Activated CD4-positive, alpha-beta T cell treated with anti-CD3 and anti-CD28 coated beads, Interleukin-2, Interleukin-4, amounts not matched to agents 100 ng/mL and 50 ng/mL, durations not matched to agents 16 hours and 8 hours (primary cell): ENCODE measurements at places on chromosomes 7 and 10.

GRCh38 chr7:256461-256940 is 33.5 kb upstream of the FOXL3 start:
- DNase-seq: no peak

- DNase-seq: no peak
Observed at GRCh38 chr10:71679425-71679824, 40.2 kb downstream of the C10orf105 start.

- DNase-seq: no peak
Observed at GRCh38 chr10:3491571-3491970, 293.4 kb downstream of the KLF6 start.

- no peak for DNase-seq
Observed at GRCh38 chr10:34430685-34431084, 384.4 kb downstream of the PARD3 start.

DNA sequence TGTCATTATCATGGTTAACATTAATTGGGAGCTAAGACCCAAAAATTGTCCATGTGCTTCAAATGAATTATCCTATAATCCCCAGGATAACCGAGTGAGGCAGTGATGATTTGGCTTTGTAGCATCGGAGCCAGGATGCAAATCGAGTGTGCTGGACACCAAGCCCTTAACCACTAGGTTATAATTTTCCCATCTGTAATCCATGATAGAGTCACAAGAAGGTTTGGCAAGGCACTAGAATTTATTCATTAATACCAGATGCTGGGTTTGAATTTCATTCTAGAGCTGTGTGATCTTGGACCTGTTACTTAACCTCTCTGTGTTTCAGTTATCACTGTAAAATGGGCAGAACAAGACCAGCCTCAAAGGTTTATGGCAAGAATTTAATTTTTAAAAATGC is 21.0 kb upstream of the ITGB1 start:
- DNase-seq: no peak

DNA sequence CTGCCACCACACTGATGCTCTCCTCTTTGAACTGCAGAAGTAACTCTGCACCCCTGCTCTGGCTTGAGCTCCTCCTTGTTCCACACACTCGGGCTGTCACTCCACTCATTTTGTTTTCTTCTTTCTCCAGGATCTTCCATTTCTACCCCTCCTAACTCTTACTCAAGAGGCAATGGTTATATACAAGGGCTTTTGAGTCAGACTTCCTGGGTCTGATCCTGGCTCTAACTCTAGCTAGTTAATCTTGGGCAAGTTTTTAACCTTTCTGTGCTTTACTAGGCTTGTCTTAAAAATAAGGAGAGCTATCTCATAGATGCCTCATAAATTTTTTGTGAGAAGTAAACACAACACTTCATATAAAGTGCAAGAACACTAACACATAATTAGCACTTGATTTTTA is 45.3 kb upstream of the GNAI1 start:
- DNase-seq: no peak

DNA sequence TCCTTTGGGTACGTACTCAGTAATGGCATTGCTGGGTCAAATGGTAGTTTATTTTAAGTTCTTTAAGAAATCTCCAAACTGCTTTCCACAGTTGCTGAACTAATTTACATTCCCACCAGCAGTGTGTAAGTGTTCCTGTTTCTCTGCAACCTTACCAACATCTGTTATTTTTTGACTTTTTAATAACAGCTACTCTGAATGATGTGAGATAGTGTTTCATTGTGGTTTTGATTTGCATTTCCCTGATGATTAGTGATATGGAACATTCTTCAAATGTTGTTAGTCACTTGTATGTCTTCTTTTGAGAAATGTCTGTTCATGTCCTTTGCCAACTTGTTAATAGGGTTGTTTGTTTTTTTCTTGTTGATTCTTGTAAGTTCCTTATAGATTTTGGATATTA is 558.9 kb downstream of the SH2D4B start:
- DNase-seq: no peak

GRCh38 chr7:135717693-135718092 is 10.3 kb downstream of the SLC13A4 start:
- DNase-seq: no peak

DNA sequence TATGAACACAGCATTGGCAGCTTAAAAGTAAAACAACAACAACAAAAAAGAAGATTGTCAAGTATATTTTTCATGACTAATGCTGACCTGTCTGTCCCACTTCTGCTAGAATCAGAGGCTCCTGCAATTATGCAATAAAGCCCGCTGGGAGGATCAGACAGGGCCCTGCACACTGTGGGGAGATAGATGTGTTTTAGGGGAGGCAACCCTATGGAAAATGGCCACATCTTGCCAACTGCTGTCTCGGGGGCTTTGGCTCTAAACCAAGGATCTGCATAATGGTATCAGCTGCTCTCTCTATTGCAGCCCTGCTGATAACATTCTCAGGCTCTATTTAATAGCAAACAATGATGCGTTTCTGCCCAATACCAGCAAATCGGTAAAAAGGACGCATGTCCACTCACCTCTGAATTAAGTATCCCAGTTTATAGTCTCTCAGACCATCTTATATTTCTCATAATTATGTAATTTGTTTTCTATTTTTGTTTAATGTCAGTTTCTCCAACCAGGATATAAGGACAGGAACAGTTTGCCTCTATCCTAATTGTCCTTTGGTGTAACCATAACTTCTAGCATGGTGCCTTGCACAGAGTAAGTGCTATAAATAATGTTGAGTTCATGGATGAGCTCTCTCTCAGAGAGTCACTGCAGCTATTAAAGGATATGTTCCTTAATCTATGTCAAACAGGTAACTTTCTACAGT is 15.3 kb upstream of the PRKAR2B start:
- no peak for DNase-seq

GRCh38 chr7:155956977-155957376 is 144.7 kb upstream of the SHH start:
- no peak for DNase-seq

- peak; percentile 85 for DNase-seq
Observed at GRCh38 chr7:38232502-38233366, 40.7 kb downstream of the TARP start.

DNA sequence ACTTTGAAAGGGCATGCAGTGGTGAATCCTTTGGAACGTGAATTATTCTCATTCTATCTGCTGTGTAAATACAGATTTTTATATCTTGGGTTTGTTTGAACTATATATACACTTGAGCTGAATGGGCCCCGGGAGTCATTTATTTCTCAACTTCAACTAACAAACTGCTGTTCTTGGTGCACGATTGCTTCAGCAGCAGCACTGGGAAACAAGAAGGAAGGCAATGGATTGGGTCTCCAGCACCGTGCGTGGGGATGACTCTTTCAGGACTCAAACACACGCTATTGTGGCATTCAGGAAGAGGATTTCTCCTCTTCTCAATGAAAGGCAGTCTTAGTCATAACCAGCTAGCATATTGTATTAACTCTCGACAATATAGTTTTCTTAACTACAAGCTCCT is 226.0 kb upstream of the NFE2L3 start:
- no peak for DNase-seq

DNA sequence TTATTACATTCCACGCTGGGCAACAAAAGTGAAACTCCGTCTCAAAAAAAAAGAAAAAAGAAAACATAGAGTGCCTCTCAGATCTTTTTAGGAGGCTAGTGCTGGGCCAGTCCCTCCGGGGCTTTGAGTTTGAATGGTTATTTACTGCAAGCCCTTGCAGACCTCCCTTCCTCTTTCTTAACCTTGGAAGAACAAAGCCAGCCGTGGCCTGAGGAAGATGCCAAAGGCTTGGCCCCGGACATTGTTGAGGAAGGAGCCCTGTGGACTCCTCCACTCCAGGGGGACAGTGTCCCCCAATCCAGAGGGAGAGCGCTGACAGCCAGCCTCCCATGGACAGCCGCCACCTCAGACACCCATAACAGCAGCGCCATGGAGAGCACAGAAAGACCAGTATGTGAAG is 5.0 kb downstream of the TSPAN33 start:
- DNase-seq: no peak

GRCh38 chr7:18685971-18686370 is 190.4 kb downstream of the HDAC9 start:
- DNase-seq: no peak

DNA sequence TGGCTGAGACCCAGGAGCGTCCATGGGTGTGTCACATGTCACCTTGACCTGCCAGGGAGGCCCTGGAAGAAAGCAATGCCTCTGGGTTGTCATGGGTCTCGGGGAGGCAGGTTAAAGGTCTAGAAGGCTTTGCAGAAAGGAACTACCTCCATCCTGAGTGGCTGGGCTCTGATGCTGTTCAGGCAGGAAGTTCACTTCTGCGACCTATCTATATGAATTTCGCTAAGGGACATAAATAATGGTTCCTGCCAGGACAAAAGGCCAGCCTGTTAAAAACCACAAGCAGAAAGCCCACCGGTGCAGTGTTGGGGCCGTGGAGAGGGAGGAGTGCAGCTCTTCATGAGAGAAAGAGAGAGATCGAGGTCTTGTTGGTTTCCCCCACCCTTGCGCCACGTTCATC is 182.9 kb downstream of the PTPN20 start:
- DNase-seq: no peak

DNA sequence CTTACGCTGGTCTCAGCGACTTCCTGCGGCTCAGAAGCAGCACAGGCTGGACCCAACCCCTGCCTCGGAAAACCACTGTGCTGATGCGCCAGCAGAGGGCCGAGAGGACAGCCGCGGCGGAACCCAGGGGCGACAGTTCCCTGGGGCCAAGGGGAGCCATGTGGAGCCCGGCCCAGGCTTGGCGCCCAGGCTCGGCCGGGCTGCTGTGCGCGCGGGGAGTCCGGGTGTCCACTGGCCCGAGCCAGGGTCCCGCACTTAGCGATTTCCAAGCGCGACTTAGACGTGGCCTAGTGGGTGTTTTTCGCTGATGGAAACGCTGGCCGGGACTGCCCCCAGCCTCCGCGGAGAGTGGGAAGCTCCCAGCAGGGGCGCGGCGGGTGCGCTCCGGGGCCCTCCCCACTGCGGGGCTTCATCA is 18.6 kb upstream of the ZNF32 start:
- no peak for DNase-seq

GRCh38 chr10:99393036-99393435 is 37.4 kb downstream of the GOT1 start:
- DNase-seq: no peak

DNA sequence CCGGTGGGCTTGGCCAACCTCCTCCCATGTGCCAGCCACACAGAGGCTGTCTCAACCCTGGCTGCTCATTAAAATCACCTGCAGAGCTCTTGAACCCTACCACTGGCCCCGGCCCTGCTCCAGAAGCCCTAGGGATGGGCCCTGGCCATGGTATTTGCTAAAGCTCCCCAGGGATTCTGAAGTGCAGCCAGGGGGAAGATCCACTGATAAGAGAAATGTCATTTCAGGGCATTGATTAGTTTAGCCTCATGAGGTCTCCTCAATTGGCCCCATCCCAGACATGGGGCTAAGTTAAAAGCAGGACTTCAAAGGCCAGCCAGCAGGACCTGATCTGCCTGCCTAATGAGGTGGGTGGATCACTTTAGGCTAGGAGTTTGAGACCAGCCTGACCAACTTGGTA is 65.2 kb downstream of the ABRAXAS2 start:
- DNase-seq: no peak

DNA sequence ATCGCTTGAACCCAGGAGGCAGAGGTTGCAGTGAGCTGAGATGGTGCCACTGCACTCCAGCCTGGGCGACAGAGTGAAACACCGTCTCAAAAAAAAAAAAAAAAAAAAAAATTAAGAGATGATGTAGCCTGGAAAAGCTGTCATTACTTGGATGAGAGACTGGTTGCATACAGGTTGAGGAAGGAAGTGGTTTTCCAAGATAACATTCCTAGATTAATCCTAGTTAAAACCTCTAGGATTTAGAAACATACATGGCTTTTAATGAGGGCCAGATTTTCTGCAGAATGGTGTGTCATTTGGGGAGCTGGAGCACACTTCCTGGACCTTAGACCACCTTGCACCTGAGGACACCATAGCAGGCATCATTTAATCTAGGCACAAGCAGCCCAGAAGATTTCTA is 17.8 kb downstream of the VWA2 start:
- DNase-seq: no peak

DNA sequence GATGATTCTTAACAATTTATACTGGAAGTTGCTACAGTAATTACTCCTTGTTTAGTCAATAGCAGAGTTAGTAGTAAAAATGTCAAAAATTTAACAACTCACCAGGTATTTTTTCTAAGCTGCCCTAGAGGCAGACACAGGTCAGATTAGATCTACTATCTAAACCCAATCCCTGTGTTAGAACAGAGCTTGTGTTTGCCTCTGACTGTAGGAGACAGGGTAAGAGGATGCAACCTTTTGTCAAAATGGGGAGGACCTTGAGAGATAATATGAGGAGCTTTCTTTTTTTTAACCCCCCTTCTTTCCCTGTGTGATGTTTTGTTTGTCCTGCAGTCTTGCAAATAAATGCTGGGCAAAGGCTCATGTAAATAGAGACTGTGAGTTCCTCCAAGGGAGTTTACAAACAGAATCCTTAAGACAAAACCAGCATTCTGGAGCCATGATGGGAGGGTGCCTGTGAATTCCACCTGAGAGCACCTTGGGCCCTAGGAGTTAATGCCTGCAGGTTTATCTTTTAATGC is 353.1 kb downstream of the GATA3 start:
- DNase-seq: no peak

DNA sequence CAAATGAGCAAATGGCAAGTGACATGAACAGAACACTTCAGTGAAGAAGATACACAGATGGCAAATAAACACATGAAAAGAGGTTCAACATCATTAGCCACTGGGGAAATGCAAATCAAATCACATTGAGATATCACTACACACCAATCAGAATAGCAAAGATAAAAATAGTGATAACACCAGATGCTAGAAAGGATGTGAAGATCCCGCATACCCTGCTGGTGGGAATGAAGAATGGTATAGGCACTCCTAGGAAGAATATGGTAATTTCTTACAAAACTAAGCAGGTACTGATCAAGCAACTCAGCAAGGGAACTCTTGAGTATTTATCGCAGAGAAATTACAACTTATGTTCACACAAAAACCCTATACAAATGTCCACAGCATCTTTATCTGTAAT is 11.2 kb downstream of the LAMB4 start:
- no peak for DNase-seq

DNA sequence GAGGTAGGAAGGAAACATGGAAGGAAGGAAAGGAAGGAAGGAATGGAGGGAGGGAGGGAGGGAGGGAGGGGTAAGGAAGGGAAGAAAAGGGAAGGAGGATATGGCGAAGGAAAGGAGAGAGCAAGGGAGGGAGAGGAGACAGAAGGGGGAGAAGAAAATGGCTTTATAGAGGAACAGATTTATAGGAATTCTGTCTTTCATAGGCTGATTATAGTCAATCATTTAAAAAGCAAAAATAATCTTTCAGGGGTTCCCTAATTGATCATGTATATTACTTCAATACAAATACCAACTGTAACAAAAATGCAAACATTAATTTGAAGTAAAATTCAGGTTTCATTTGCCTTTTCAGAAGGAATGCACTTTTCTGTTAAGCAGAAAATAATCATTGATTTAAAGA is 519.1 kb downstream of the MDFIC start:
- no peak for DNase-seq

GRCh38 chr7:117445206-117445605 is 17.9 kb upstream of the ASZ1 start:
- DNase-seq: no peak

DNA sequence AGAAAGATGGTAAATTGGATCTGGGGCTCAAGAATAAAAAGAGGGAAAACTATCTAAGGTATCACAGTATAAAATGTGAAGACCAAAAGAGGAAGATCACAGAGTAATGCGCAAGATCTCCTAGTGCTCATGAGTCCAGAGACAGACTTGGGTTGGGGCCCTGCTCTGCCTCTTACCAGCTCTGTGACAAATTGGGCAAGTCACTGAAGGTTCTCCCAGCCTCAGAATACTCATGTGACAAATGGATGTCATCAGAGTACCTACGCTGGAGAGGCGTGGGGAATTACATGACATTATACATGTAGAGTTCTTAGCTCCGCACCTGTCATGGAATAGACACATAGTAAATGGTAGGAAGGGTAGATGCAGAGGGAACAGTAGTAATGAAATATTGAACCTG is 124.4 kb downstream of the DOCK4 start:
- DNase-seq: no peak
